ENCODE measurements at places on chromosomes 5 and 9. TPM values are rescaled to one million over a fixed set of nuclear protein-coding genes. Genes with fewer than 3 reads are reported as not detected.
A peak's percentile ranks its signal among the peaks of the same experiment; 100 is the strongest.

DNA sequence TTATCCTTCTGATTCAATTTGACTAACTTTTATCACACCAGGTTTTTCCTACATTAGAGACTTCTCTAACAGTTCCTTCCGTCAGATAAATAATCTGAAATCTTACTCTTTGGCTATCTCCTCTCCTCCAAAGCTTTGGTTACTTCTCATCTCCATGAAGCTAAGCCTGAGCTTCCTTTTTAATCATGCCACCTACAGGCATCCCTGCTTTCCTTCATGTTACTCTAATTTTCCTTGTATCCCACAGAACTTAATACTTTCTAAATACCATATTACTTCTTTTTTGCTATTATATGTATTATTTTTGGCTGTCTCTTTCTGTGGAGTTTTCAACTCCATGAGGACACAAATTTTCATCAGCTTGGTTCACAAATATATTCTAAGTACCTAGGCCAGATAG, 49.7 kb downstream of the C9 start:
- DNase-seq: peak; percentile 1

DNA sequence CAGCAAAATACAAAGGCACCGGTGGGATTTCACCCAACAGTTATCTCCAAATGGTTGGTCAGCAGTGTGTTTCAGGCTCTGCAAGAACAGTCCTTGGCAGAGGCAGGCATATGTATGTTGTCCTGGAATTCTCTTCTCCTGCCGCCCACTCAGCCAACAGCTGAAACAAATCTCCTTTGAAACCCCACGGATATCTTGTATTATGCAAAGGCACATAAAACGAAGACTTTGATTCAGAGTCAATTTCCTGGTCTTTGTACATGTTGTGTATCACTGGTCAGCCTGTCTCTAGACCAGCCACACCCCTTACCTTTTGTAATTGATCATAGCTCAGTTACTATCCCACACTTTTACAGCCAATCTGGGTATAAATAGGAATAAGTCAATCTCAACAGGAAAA, 29.2 kb downstream of the FREM1 start:
- DNase-seq: no peak

DNA sequence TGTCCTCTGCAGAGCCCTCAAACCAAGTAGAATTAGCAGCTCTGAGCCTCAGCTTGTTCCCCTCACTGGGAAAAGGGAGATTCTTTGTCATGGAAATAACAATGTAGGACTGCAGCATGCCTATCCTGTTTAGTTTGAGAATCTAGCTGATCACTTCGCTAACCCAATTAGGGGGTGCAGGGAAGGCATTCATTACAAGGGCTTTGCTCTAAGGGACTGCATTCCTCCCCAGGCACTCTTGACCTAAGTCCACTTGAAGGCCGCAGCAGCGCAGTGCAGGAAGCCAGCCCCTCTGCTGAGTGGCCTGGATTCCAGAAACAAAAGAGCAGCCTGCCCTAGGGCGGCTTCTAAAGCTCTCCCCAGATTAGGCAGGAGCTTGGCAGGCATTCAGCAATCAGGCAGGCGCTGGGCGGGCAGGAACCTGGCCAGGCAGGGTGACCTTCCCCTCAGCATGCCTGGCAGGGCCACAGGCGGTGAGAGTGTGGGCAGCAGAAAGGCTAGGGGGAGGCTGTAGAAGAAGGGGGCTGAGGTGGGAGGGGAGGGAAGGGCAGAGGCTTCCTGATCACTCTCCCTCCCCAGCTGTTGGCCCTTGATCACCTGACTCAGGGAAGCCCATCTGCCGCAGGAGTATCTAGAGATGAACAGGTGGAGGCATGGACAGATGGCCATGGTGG, 24.8 kb downstream of the CCNJL start:
- DNase-seq: peak; percentile 82

GRCh38 chr9:75895112-75895511, 4.6 kb downstream of the PCSK5 start:
- DNase-seq: no peak

DNA sequence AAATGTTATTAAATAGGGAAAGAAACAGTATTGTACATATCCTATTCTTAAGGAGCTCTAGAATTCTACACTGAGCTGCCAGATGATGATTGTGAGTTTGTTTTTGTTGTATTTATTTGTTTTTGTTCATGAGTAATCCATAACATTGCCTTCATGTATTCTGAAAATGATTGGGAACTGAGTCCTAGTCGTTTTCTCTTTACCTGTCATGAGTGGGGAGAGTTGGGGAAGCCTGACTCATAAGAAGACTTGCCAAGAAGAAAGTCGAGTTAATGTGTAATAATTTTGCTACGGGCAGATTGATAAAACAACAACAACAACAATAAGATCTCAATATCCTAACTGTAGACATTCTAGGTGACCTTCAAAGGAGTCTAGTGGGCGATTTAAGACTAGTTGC, 103.8 kb downstream of the ANKRD55 start:
- no peak for DNase-seq

GRCh38 chr5:75050415-75050814, 1.9 kb downstream of the GCNT4 start:
- peak; percentile 36 for DNase-seq

DNA sequence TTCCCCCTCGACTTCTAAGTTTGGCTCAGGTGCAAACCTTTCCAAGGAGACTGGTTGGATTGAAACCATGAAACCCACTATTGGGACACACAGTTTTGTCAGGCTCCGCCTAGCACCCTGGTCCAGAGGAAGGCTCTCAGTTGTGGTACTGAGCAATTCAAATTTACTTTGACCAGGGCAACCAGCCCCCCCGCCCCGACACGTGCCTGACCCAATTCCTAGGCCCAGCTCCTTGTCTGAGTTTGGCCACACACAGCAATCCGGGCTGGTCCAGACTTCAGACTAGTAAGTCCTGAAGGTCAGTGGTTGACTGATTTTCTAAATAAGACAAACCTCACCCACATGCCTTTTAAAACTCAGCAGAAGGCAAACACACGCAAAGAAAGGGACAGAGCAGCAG, 132.7 kb downstream of the SLC12A2 start:
- no peak for DNase-seq

DNA sequence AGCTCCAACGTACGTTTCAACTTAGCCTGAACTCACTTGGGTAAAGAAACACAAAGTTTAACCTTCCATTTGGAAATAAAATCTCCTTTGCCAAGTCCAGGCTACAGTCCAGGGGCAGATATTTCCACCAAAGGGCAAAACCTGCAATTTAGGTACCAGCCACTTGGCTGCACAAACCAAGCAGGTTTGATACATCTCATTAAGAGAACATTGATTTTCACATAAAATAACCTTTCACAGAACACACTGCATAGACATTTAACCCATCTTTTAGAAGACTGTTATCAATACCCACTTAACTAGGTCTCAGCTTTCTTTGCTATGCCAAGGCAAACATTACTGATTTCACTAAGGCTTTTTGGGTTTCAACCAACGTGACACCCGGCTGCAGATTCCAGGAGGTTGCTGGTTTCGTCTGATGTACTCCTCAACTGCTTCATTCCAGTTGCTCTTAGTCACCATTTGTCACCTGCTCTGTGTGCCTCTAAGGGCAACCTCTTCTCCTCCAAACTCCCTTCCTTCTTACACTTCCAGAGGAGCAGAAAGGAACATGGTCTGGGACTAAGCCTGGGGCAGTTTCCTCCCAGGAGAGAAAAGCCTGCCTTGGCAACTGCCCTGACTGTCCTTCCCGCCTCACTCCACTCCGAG, 67.1 kb downstream of the EPB41L4B start:
- DNase-seq: peak; percentile 71

Gene KIF4B
- total RNA-seq: not detected

- no peak for DNase-seq
These were observed 23.3 kb upstream of the ZDHHC12 start for GRCh38 chr9:128747241-128747640.

Gene SOX30
- total RNA-seq: not detected
